ENCODE measurements at places on chromosomes 3 and 15. TPM values are rescaled to one million over a fixed set of nuclear protein-coding genes. Genes with fewer than 3 reads are reported as not detected.

The TMEM207 gene
- not detected for total RNA-seq

The GRM2 gene
- total RNA-seq: 10.6 TPM

The CP gene
- total RNA-seq: 0.98 TPM

The TMC3 gene
- 0.25 TPM for total RNA-seq

The ABHD17C gene
- total RNA-seq: 15.7 TPM

The CCDC33 gene
- total RNA-seq: 0.25 TPM

The ACAP2 gene
- total RNA-seq: 115 TPM

The RBMS3 gene
- total RNA-seq: 7.6 TPM

The ALDH1A2 gene
- total RNA-seq: 4.9 TPM

The NEDD4 gene
- total RNA-seq: 4.2 TPM

The GOLGA8S gene
- under 0.01 TPM for total RNA-seq

The WNT7A gene
- 9.6 TPM for total RNA-seq

The ITGA11 gene
- 1.5 TPM for total RNA-seq

The FANCD2OS gene
- total RNA-seq: not detected

The MESP2 gene
- not detected for total RNA-seq

The MEF2A gene
- 38.4 TPM for total RNA-seq

The COL6A5 gene
- total RNA-seq: under 0.01 TPM

The TRH gene
- 4.4 TPM for total RNA-seq

The MEX3B gene
- total RNA-seq: 55.3 TPM

The SLC12A1 gene
- total RNA-seq: 0.98 TPM

All from temporal lobe (tissue), 4 donors.